ENCODE measurements at places on chromosomes 12 and 14. TPM values are rescaled to one million over a fixed set of nuclear protein-coding genes. Genes with fewer than 3 reads are reported as not detected.
A peak's percentile ranks its signal among the peaks of the same experiment; 100 is the strongest.

DNA sequence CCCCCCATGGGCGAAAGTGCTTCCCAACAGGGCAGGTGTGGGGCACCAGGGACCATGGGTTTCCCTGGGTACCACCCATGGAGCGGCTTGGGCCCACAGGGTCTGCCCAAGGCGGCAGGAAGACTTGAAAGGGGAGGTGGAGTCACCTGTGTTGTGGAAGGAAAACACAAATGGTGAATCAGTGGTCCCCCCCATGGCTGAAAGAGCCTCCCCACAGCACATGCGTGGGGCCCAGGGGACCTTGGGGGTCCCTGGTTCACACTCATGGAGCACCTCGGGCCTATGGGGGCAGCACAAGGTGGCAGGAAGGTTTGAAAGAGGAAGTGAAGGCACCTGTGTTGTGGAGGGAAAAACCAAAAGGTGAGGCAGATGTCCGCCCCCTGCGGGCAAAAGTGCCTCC lies 581.9 kb downstream of the ALG10 start:
- no peak for DNase-seq

GRCh38 chr12:32455607-32456071 lies 56.3 kb downstream of the FGD4 start:
- no peak for DNase-seq

GRCh38 chr14:22482085-22482694 lies 106.8 kb downstream of the DAD1 start:
- no peak for DNase-seq

GRCh38 chr12:105167346-105167745 lies 59.8 kb downstream of the WASHC4 start:
- no peak for DNase-seq

- DNase-seq = no peak
Measured at GRCh38 chr14:97688631-97689336, 891.6 kb downstream of the VRK1 start.

GRCh38 chr12:56521209-56521589 lies 421 bp upstream of the RBMS2 start:
- no peak for DNase-seq

DNA sequence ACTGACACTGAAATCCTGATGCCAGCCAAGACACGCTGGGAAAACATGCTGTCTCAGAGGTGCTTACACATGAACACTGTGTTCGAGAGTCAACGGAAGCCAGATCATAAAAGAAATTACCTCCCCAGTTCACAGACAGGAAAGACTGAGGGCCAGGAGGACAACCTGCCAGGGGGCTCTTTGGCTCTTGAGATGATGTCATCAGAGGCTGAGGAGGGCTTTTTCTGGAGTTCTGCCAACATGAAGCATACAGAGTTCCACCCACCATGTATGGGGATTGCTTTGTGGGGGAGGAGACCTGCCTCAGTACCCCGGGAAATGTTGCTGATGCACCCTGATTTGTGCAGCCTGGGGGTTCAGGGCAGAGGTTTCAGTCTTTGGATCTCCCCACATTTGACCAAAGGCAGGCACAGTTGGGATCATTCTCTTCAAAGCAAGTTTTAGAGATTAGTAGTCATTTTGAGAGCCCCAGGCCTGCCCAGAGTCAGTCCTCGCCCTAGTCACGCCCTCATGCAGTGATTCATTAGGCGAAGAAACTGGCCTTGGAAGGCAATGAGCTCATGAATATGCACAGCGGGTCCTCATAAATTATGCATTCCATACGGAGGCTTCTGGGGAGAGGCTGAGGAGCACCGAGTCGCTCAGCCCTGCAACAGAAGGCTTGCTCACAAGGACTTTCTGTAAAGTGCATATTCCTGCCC lies 34.9 kb upstream of the EML1 start:
- no peak for DNase-seq

- peak; percentile 42 for DNase-seq
Measured at GRCh38 chr12:105352940-105353635, 22.6 kb downstream of the C12orf75 start.

- no peak for DNase-seq
Measured at GRCh38 chr12:112964915-112965314, 13.4 kb upstream of the OAS2 start.

DNA sequence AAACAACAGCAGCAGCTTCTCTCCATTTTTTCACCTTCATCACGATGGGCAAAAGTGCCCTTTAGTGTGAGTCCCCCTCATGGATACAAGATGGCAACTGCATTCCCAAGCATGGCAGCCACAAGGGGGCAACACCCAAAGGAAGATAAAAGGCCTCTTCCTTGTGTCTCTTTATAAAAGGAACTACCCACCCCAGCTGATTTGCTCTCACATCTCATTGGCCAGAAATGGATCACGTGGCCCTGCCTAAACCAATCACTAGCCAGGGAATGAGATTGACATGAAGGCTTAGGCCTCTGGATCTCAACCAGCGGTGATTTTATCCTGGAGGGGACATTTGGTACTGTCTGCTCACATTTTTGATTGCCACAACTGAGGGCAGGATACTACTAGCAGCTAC lies 21.9 kb upstream of the IFT81 start:
- DNase-seq = no peak

GRCh38 chr12:91920276-91920675 lies 225.4 kb downstream of the BTG1 start:
- no peak for DNase-seq

GRCh38 chr12:20507056-20507455 lies 138.7 kb downstream of the PDE3A start:
- no peak for DNase-seq

DNA sequence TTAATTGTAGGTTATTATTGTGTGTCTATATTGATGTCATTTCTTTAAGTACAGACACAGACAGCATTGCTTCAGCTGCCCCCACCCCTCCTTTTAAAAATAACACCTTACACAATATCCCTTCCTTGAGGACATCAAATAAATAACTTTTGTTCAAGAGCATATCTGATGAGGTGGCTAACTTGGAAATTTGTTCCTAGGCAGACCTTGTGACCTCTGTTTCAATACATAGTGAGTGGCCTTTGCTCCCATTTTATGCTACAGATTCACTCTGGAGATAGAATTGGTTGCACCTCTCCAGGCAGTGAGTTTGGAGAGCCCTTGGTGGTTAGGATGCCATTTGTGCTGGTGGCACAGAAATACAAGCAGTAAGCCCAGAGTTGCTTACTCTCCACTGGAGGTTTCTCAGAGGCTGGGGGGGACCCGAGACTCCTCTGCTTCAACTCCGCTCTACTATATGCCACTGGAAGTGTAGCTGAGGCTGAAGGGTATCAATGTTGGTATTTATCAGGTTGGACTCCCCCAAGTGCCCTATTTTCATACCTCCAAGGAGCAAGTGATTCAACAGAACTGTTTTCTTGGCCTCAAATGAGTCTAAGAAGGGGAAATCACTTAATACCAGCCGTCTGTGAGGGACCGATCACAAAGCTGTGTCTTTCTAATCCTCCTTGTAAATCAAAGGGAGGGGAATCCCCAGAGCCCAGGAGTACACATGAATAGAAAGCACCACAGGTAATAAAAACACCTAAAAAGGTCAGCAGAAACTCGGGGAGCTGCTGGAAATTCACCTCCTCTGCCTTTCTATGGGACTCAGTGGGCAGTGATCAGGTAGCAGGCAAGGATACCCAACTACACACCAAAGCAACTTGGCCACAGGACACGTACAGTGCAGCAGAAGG lies 463.1 kb downstream of the RAD51B start:
- no peak for DNase-seq

- DNase-seq = no peak
Measured at GRCh38 chr12:28089338-28089737, 100.9 kb upstream of the CCDC91 start.

DNA sequence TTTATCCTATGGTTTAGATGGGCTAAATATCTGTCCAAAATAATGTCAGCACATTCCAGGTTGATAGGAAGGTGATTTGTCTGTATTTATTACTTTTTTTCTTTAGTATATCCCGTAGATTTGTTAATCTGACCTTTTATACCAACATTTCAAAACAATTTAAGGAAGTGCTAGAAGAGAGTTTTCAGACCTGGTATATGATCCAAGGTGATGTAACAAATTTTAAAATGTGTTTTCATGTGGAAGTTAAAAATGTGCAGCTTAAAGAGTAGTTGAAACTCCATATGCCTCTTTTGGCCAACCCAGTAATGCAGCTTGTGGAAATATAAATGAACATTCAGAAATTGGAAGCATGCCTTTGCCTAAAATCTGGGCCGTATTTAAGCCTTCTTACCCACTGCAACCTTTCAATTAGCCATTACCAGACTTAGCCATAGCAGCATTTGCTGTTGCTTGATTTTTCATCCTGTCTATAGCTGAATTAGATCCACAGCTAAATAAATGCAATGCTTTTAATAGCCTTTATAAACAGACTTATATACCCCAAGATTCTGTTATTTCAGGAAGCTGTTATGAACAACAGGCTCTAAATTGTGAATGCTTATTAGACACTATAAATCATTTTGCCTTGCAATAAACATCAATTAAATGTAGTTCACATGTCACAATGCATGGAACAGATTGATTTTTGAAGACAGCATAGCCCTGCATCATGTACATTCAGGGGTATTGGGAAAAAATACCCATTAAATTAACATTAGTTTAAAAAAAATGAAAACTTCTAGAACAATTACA lies 271.2 kb downstream of the PDZRN4 start:
- no peak for DNase-seq

DNA sequence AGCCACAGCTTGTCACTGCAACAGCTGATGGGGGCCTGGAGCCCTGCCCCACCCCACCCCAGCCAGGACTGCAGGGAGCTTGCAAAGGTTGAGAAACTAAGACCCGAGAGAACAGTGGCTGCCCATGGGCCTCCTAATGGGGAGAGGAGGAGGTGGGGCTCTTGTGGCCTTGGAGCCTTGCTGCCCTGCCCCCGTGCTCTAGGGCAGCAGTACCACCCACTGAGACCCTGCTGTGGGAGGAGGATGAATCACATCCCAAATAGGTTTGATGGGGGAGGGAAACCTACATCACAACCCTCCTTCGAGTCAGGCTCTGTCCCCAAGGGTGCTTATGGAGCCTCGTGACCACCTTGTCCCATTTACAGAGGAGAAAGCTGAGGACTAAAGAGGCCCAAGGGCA lies 15.9 kb downstream of the HHIPL1 start:
- DNase-seq = no peak

DNA sequence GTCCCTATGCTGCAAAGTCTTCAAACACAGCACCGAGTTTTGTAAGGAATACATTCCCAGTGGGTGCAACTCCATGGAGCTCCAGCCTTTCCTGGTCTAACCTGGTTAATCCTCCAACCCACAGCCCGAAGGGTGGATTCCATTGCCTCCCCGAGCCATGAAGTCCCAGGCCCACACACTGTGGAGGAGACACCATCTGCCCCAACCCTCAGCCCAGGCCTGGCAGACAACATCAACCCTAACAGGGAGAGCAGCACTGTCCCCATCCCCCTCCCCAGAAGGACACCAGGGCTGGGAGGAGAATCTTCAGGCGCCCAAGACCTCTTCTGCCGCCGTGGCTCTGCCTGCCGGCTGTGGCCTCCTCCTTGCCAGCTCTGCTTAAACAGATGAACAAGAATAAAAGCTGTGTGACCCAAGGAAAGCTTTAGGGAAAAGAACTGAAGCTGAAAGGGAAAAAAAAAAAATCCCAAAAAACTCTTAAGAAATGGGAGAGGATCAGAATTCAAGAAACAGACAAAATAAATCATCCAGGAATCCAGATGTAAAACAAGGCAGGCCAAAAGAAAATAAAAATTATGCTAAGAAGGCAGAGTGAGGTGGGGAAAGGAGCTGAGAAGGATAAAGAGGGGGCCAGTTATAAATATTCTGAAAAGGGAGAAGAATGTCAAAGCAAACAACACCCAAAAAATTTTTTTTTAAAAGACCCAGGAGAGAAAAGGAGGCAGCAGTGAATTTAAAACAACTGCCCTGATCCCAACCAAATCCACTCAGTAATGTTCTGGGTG lies 16.0 kb upstream of the ZFP36L1 start:
- DNase-seq = no peak

- DNase-seq = no peak
Measured at GRCh38 chr14:32611752-32612151, 282.7 kb downstream of the AKAP6 start.

- peak; percentile 18 for DNase-seq
Measured at GRCh38 chr12:25959071-25959961, 834 bp downstream of the RASSF8 start.

- no peak for DNase-seq
Measured at GRCh38 chr12:66929121-66929520, 250.2 kb upstream of the GRIP1 start.

GRCh38 chr12:17334784-17335183 lies 728.8 kb upstream of the LMO3 start:
- no peak for DNase-seq

MSI1 gene
- total RNA-seq = not detected

EML5 gene
- total RNA-seq = not detected

PRH2 gene
- total RNA-seq = not detected

CD163L1 gene
- 1.8 TPM for total RNA-seq

GPD1 gene
- total RNA-seq = 2.6 TPM
